Left renal cortex interstitium (tissue), 4 donors: ENCODE measurements at places on chromosomes 7 and 10. TPM values are rescaled to one million over a fixed set of nuclear protein-coding genes. Genes with fewer than 3 reads are reported as not detected.

- DNase-seq = no peak
Observed at GRCh38 chr10:4514445-4515108, 311.4 kb upstream of the AKR1E2 start.

GRCh38 chr10:29946953-29947700 is 112.3 kb downstream of the JCAD start:
- DNase-seq = no peak

DNA sequence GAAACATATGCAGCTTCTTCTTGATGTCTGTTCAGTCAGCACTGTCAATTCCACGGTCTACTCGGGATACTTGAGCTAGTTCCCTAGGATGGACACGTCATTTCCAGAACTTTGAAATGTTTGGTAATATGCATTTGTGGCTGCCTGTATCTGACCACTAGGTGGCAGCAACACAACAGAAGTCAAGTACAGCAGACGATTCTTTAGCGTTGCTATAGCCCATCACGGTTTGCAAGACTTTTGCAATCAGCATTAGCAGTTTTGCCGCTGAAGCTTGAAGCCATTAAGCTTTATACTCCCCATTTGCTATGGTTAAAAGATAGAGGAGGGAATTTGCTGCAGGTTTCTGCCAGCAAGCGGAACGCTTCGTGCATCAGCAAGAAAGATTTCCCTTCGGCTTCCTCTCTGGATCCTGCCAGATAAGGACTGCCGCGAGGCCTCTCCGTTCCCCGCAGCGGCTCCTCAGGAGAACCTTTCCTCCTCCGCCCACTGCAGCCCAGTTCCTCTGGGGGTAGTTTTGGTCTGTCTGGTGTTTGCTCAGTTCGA is 63.5 kb downstream of the ABCC2 start:
- DNase-seq = peak; percentile 68

GRCh38 chr7:155948423-155948822 is 136.2 kb upstream of the SHH start:
- DNase-seq = no peak

- no peak for DNase-seq
Observed at GRCh38 chr7:94047956-94048355, 43.8 kb upstream of the BET1 start.

DNA sequence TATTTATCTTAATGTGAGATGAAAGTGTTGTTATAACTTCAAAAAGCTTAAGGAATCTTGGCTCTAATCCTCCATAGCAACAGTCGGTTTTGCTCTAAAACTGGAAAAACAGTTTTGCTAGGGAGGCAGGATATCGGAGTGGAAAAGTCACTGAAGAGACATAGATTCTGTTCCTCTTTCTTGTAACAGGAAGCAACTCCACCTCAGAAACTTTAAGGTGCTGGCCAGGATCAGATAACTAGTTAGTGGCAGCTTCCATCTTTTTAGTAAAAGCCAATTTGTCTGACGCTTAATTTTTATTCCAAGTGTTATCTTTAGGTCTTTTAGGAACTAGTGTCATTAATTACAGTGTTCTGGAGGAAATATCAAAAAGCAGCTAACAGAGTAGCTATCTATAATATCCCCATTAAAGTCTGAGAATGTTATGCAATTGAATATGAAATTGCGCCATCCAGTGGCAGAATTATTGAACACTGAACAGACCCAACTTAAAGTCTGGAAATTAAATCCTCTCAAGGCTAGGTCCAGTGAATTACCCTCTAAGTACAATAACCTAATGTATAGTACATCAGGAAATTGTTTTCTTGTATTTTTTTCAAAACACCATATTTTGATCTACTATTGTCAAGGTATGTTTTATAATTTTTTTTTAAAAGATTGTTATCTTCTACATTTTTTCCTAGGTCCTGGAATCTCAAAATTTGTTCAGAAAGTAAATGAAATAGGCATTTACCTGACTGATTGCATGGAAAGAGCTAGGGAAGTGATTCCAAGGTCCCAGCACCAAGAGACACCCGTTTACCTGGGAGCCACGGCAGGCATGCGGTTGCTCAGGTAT is 65.9 kb upstream of the CC2D2B start:
- no peak for DNase-seq

DNA sequence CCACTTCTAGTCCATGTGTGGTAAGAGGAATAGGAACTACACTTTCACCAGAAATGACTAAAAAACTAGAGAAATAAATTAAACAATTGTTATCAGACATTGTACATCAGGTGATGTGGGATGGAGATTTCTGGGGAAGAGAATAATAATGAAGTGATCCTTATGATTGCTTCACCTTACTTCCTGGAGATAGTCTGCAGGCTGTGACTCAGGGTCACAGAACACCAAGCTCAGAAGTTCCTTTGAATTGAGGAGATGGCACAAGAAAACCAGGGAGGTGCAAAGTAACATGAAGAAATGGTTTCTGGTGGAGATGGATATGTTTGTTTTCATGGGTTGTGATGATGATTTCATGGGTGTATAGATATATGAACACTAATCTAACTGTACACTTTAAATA is 44.5 kb downstream of the ZWINT start:
- no peak for DNase-seq

DNA sequence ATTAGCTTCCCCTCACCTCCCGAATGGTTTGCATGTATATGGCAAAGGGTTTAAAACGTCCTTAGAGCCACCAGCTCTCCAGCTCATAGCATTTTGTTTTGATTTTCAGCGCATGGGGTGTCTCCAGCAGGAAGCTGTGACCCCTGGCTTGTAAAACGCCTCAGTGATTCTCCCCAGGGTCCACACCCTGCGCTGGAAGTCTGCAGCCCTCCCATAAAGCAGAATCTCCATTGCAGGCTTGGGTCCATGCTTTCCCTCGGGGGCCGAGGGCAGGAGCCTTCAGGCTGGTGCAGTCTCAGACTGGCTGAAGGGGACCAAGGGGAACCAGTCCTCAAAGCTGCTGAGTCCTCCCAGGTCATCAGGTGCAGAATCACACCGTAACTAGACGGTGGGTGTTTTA is 109.7 kb downstream of the VIPR2 start:
- no peak for DNase-seq

DNA sequence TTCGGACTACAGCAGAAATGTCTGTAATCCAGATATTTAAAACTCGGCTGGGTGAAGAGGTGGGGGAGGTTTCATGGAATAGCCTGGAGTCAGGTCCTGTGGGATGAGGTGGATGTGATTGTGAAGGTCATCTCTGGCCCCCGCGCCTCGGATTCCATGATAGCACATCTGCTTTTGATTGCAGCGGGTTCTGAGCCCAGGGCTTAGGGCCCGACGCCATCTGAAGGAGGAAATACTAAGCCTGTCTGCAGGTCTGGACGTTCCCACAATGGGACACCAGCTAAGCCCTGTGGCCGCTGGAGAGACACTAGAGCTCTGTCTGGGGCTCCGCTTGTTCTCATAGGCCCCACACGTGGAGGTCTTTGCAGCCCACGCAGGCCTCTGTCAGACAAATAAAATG is 328.7 kb downstream of the CXCL12 start:
- no peak for DNase-seq

- DNase-seq = no peak
Observed at GRCh38 chr10:21172930-21173801, 276.1 kb upstream of the NEBL start.

- no peak for DNase-seq
Observed at GRCh38 chr10:88920986-88921593, 31.5 kb downstream of the ACTA2 start.

GRCh38 chr7:45082831-45083331 is 5.9 kb downstream of the NACAD start:
- no peak for DNase-seq

DNA sequence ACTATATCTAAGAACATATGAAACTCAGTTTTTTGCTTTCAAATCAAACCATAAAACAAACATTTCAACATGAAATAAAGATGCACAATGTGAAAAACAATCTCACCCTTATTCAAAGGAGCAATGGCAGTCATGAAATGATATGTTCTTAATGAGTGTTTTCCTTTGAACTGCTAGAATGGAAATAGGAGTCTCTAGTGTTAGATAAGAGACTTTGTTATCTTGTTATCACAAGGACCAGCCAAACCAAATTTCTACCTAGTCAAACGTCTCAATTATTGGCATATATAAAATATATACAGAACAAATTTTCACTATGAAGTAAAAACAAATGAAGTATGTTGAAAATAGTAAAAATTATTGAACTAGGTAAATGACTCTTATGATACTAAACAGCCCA is 1.2 kb downstream of the VPS41 start:
- DNase-seq = no peak

DNA sequence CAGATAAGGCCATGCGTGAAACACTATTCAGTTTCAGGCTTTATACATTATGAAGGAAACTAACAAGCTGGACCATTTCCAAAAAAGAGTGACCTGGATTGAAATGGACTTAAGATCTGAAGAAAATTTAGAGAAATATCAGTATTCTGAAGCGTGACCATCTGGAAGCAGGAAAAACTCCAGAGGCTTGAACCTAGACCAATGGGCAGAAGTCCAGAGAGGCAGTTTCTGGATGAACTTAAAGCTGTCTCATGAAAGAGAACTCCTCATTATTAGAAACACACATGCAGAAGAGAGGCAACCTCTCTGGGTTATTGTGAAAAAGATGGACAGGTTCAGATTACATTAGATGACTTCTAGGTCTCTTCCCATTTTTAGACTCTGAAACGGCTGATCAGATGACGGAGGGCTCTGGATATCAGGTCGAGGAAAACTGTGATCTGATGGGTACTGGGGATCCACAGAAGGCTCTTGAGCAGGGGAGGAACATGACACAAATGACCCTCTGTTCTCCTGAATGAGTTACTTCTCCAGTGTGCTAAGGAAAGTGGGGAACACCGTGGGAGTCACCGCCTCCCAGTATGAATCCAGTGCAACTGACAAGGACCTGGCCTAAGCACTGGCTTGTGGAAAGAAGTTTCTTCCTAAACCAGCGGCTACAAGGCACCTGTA is 116.5 kb downstream of the SPDYE5 start:
- peak; percentile 15 for DNase-seq

DNA sequence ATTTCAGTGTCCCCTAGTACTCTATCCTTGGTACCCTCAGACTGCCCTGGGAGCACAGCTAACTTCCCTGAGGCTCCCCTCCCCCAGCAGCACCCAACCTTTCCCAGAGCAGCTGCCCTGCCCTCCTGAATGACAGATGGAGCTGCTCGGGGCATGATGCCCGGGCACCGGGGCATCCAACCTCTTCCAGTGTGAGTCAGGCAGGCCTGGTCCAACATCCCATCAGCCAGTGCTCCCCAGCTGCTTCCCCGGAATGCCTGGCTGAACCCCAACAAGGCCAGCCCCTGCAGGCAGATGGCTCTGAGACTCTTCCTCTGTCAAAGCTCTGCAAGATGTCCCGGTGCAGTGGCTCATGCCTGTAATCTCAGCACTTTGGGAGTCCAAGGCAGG is 11.9 kb upstream of the TSPAN15 start:
- DNase-seq = no peak

DNA sequence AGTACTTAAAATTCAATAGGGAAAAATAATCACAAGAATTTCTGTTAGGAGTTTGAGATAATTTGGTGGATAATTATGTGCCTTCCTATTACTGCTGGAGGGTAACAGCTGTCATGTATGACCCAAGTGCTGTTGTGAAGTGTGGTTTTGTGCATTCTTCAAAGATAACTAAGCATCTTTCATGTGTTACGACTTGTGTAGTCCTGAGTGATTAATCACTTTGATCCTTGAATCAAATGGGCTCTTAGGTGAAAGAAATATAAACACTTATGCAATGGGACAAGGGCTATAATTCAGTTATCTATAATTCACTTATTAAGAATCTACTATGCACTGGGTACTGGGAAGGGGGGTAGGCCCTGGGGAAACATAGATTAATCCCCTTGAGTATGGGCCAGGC is 89.0 kb downstream of the CH25H start:
- no peak for DNase-seq

GRCh38 chr7:135514856-135515255 is 5.0 kb upstream of the CNOT4 start:
- no peak for DNase-seq

The ALOX5 gene
- 3.7 TPM for polyA plus RNA-seq

The EPO gene
- polyA plus RNA-seq = 0.10 TPM

The DENND2A gene
- 36.1 TPM for polyA plus RNA-seq

The TRIM74 gene
- 0.59 TPM for polyA plus RNA-seq
